ENCODE measurements at places on chromosomes 3 and 15.

DNA sequence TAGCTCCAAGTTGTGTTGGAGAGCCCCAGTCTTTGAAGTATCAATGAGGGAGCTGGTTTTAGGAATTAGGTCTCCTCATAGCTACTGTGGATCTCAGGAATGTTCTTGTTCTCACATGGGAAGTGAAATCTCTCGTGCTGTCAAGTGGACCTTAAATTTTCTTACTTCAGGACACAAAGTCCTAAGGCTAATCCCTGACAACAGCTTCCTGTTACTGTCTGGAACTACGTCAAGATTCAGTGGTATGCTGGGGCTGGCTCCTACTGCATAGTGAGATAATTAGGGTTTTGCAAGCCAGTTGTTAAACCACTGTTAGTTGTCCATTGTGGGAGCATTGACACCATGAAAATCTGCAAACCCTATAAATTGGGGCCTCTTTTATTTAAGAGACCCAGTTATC, 22.8 kb downstream of the MESP1 start:
- no peak for DNase-seq

- no peak for DNase-seq
Observed at GRCh38 chr15:89138999-89139612, 50.9 kb downstream of the ABHD2 start.

- DNase-seq, result no peak
Observed at GRCh38 chr3:140470962-140471361, 206.9 kb upstream of the TRIM42 start.

- no peak for DNase-seq
Observed at GRCh38 chr3:142468456-142468855, 20.6 kb upstream of the XRN1 start.

DNA sequence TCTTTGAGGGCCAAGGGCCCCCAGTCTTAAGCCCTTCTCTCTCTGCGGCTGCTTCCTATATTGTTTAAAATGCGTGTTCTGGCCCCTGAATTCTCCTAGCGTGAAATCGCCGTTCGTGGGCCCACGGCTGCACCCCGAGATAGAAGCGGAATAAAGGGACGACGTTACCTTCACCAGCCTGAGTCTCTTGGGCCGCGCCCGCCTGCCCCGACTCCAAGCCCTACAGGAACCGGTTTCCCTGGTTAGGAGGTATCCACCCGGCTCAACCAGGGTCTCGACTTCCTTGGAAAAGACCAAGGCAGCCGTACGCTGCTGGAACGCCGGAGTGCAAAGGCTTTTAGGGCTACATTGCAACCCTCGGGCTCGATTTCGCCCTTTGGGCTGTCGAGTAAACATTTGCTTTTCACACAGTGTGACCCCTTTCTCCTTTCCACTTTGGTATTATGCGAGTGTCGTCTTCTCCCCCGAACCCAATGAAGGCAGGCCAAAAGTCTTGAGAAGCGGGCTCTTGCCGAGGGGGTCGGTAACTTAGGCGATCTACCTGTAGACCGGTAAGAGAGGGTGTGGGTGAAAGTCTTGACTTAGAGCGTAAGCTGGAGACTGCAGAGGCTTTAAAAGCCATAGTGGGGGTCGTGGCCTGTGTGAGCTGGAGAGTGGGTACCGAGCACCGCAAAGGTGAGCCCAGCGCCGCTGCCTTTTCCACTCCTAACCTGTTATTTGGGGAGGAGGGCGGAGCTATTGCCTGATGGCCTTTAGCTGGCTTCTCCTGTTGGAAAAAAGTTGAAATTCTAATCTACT, 2.0 kb downstream of the TRIM71 start:
- no peak for DNase-seq

DNA sequence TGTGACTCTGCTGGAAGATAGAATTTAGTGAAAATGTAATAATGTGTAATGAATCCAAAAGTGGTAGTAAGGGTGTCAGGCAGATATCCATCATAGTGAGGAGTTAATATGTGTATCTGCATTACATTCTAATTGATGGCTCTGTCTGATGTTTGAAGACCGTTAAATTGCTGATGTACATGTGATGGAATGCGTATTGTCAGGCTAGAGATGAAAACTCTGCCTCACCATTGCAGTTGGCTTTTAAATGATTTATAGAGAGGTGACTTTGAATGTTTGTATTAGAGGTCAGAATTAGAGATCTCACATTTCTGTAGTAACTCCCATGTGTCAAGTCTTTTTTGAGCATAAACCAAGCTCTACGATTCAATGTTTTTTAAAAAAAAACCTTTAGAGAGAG, 234.6 kb downstream of the NAALADL2 start:
- DNase-seq, result no peak

GRCh38 chr15:34709866-34710265, 44.9 kb downstream of the GJD2 start:
- DNase-seq, result no peak

DNA sequence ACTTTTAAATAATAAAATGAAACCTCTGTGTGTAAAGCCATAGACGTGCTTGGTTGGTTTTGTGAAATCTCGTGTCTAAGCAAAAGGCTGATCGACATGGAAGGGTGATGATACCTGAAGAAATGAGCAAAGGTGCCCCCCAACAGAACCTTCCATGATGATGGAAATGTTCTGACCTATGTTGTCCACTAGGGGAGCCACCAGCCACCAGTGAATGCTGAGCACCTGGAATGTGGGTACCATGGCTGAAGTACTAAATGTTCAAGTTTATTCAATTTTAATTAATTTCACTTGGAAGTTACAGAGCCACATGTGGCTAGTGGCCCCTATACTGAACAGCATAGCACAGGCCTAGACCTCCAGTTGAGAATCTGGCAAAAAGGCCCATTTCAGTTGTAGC, 158.8 kb downstream of the POLR2M start:
- no peak for DNase-seq

GRCh38 chr3:94596141-94596540, 533.3 kb downstream of the NSUN3 start:
- DNase-seq, result no peak

DNA sequence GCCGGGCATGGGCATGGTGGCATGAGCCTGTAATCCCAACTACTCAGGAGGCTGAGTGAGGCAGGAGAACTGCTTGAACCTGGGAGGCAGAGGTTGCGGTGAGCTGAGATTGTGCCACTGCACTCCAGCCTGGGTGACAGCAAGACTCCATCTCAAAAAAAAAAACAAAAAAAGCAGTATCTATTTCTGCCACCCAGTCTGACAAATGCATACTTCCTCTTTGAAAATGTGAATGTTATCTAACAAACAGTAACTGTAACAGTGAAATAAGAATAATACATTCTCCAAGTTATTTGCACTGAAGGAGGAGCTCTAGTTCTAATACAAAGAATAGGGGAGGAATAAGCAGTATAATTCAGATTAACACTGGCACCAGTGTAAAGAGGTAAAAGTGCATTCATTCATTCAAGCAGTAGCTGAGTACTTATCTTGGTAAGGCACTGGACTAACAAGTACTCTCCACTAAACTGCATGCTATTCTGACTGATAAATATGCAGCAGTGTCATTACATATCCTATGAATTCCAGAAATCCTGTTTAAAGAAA, 12.9 kb downstream of the VPS13C start:
- no peak for DNase-seq

DNA sequence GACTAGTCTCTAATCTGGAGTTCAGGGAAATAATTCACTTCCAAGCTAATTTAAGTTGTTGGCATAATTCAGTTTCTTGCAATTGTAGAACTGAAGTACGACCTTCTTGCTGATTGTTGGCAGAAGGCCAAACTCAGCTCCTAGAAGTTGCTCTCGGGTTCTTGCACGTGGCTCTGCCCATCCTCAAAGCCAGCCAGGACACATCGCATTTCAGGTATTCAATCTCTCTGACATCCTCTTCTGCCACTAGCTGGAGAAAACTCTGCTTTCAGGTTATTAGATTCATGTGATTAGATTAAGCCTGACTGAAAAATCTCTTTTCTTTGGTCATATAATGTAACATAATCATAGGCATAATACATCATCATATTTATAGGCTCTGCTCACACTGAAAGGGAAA, 362.0 kb downstream of the ZPLD1 start:
- no peak for DNase-seq

GRCh38 chr3:188003188-188004171, 150.5 kb upstream of the LPP start:
- DNase-seq, result no peak

GRCh38 chr3:72448858-72449257, 399.4 kb downstream of the SHQ1 start:
- DNase-seq, result no peak

DNA sequence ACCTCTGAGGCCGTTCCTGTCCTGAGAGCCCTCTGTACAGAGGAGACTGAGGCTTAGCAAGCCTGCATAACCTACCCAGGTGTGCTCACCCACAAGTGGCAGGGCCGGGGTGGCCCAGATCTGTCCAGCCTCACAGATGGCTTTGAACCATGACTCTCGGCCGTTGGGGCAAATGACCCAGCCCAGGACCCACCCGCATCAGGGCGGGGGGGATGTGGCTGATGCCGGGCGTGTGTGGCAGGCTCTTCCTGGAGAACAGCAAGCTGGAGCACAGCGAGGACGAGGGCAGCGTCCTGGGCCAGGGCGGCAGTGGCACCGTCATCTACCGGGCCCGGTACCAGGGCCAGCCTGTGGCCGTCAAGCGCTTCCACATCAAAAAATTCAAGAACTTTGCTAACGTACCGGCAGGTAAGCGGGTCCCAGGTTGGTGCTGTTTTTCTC, 133.5 kb downstream of the LRRK1 start:
- no peak for DNase-seq

DNA sequence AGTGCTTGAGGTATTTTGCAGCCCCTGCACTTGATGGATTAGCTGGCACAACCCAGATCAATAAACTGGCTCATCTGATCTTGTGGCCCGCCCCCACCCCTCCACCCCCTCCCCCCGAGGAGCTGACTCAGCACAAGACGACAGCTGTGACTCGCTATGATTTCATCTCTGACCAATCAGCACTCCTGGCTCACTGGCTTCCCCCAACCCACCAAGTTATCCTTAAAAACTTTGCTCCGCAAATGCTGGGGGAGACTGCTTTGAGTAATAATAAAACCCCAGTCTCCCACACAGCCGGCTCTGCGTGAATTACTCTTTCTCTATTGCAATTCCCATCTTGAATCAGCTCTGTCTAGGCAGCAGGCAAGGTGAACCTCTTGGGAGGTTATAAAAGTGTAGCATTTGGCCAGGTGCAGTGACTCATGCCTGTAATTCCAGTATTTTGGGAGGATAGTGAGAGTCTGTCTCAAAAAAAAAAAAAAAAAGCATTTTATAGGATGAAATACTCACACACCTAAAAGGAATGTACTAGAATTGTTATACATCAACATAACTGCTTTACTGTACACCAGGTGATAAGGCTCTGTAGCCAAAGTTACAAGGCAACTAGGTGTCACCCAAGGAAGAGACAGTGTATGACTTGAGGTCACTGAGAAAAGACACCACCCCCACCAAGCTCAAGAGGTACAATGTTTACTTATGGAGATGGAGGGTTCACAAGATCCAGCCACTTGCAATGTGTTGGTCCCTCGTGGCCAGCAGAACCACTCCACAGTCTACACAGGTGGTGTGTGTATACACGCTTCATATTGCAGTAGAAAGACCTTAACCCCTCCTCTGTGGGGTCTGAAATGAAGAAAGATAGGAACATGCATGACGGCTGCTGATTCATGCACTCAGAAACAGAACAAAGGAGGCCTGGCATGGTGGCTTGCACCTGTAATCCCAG, 8.6 kb downstream of the ZNF445 start:
- DNase-seq, result no peak

DNA sequence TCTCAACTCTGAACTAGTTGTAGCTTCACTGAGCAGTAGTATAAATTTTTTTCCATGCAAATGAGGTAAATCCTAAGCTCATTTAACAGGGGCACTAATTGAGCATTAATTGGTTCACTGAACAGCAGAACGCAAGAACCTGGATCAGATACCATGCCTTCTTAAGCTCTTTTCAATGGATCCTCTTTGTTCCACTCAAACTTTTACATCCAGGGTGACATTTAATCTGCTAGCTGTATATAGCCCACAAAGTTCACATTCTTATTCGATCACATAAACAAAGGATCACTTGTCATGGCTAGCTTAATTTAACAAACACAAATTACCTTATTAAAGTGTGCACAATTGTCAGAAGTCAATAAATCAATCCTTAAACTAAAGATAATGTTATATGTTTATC, 281.6 kb downstream of the CNTN6 start:
- no peak for DNase-seq

DNA sequence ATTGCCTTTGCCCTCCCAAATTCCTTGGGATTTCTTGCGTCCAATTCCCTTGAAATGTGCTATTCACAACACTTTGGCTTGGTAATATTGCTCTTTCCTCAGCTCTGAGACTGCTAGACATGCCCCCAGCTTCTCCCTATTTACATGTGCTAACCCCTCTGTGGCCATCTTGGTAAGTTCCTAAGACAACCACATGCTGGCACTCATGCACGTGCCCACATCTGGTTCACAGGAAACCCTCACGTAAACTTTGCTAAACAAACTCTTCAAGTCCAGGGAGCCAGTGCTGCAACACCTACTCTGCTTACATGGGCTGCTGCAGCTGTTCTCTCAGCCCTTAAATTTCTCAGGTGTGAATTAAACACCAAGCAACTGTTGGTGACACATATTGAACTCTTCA, 121.8 kb downstream of the ADAMTSL3 start:
- no peak for DNase-seq

GRCh38 chr15:68097029-68097428, 42.9 kb downstream of the PIAS1 start:
- DNase-seq, result no peak

- DNase-seq, result no peak
Observed at GRCh38 chr3:81249540-81250029, 511.9 kb downstream of the GBE1 start.

GRCh38 chr3:151404316-151404715, 19.8 kb upstream of the P2RY12 start:
- DNase-seq, result no peak

DNA sequence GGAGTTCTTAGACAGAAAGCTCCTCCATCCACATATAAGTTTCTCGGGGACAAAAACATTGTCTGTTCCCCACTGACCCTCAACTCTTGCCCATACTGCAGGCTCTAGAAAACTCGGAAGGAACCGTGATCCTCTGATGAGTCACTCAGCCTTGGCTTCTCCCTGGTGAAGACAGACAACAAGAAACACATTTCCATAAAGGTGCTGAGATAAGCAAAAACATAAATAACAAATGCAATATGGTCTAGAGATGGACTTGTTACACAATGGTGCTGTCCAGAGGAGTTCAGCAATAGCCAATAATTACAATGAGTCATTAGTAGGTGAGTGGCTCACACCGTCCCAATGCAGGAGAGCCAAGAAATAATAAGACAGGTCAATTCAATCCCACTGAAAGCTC, 43.7 kb downstream of the MAGI1 start:
- DNase-seq, result no peak

- peak; percentile 33 for DNase-seq
Observed at GRCh38 chr3:127450331-127450730, 140.2 kb downstream of the TPRA1 start.

- peak; percentile 58 for DNase-seq
Observed at GRCh38 chr3:69013253-69014021, at the start of gene EOGT. EOGT (minus strand) TSS chr3:69013684; CDS start chr3:69009846, 3,838 bp downstream.
